T follicular helper cell (primary cell): ENCODE measurements at places on chromosomes 4 and X.

DNA sequence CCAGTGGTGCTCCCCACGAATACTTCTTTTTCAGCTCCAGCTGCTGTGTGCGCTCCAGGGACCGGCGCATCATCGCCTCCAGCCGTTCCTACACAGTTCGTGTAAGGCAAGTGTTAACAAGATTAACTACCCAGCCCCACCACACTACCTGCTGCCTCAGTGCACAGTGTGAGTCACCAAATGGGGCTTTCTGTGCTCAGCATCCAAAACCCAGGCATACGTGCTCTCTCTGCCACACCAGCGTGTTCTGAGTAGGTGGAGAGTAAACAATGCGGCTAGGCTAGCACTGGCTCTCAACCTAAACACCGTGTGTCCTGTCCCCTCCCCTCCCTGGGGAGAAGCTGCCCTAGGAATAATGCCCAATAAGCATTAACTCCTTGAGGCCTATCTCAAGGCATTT is 60.0 kb downstream of the MAP7D2 start:
- no peak for DNase-seq

- DNase-seq = no peak
These were observed 364.8 kb upstream of the GALNTL6 start for GRCh38 chr4:171448358-171448757.

GRCh38 chrX:17484592-17484991 is 109.6 kb downstream of the NHS start:
- no peak for DNase-seq

DNA sequence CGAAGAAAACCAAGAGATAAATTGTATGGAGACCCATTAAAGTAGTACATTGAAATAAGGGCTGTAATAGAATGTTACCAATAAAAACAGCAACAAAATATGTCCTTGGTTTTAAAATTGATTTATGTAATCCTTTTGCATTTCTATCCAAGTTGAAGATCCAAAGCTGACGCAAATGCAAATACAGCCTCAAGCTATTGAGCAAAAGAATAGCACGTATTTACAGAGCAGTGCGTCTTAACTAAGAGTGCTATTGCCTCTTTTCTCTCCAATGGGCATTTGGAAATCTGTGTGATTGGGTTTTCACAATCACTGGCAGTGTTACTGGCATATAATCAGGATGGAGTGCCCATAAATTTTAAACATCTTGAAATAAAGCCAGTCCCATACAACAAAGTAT is 417.4 kb downstream of the TLL1 start:
- no peak for DNase-seq

DNA sequence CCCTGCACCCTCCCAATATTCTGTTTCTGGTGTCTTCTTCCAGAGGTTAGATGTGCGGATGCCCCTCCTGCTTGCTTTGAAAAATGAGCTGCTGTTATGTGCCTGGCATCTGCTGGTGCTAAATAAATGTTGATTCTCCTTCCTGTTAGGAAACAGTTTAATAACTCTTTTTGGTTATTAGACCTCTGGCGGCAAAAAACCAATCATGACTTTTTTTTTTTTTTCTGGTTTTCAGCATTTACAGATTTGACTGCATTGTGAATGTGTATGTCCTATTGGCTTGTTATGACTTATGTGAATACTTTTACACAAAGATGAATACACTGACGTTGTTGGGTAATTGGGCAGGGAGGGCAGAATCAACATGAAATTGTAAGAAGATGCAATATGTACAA is 13.6 kb upstream of the TMEM156 start:
- DNase-seq = peak; percentile 24

DNA sequence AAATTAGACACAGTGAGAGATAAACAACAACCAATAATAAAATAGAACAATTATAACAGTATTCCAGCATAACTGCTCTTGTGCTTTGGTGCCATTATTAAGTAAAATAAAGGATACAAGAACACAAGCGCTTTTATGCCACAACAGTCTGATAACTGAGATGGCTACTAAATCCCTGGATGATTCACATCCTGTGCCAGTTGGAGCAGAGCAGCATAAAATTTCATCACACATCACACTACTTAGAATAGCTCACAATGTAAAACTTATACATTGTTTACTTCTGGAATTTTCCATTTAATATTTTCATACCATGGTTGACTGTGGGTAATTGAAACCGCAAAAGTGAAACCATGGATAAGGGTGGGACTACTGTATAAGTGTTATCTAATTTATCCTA is 399.9 kb upstream of the CNKSR2 start:
- no peak for DNase-seq

DNA sequence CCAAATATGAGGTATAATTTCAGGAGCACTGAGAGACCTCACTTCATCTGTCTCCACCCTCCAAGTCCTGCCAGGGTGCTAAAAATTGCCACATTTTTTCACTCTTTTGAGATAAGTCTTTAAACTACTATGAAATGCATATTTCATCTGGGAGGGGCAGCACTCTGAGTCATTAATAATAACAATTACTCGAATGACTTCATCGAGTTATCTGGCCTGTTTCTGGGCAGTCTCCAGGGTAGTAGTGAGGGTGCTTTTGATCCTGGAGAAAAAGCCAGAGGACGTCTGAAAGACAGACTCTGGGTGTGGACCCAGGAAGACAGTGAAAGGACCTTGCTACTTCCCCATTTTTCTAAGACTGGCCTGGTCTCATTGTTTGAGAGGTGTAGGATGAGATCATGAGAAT is 42.3 kb upstream of the SRD5A3 start:
- no peak for DNase-seq

DNA sequence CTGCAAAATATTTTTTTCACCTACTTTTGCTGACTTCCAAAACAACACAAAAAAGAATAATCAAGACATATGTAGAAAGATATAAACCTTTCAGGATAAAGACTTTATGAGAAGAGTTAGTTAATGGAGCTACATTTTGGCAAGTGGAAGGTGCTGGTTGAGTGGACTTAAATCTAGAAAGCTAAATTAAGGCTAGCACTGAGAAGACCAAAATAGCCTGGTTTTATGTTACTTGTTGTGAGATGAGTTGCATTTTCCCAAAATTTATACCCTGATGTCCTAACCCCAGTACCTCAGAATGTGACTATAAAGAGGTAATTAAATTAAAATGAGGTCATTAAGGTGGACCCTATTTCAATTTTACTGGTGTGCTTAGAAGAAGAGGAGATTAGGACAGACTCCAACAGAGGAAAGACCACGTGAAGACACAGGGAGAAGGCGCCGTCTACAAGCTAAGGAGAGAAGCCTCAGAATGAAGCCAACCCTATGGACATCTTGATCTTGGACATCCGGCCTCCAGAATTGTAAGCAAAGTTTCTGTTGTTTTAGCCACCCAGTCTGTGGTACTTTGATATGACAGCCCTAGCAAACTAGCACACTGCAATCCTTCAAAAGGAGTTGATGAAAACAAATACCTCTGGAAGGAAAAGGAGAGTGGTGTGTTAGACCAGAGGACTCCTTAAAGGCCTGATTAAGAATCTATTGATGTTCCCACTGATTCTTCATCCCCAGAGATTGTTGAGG is 67.4 kb downstream of the FGFBP1 start:
- no peak for DNase-seq

DNA sequence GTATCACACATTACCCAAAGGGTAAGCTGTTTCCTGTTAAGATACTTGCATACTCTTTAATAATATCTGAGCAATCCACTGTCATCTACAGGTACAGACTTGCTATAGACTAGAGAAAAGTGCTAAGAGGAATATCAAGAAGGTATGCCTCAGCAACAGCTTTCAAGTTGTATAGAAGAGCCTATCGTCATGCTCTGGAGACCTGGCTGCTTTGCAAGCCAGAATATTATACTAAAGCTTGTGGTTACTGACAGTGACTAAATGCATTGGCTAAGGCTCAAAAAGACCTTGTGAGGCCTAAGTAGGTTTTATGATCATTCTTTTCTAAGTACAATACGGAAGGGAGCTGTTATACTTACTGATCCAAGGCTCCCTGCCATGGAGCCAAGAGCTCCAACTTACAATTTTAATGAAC is 11.3 kb downstream of the LAMP2 start:
- DNase-seq = no peak

DNA sequence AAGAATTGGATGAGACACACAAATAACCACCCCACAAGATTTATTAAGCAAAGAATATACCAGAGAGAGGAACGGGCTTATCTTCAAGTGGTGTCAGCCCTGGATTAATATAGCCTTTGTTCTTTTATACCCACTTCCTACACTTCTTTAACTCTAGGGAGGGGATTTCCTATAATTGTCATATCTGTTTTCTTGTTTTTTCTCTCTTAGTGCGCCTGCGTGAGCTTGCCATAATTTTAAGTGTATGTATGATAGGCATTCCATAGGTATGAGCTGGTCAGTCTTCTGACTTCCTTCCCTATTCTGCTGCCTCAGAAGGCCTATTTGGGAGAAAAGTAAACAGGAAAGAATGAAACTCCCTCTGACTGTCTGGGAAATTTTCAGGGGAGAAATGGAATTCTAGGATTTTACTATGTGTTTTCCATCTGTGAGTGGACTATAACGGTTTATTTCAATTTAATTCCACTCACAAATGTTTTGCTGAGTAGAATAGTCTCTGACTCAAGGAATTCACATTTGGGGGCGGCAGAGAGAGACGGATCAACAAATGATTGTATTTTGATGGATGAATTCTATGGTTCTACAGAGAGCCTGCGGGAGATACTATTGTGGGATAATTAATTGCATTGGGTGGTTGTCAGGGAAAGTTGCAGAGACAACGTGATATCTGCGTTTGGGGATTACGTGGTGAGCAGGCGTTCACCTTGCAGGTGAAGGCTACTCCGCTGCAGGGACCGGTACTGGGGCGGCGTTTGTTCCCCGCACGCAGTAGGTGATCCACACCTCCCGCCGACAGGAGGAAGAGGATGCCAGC is 626 bp upstream of the CEP135 start:
- DNase-seq = peak; percentile 40

GRCh38 chrX:11319806-11320520 is 26.8 kb downstream of the AMELX start:
- no peak for DNase-seq

DNA sequence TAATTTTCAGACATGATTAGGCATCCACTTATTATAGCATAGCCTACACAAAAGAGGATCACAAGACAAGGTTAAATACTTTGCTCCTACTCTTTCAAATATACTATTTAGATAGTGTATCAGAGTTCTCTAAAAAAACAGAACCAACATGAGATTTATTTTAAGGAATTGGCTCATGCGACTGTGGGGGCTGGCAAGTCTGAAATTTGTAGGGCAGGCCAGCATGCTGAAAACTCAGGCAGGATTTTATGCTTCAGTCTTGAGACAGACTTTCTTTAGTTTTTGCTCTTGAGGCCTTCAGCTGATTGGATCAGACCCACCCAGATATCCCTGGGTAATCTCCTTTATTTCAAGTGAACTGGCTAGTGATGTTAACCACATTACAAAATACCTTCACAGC is 169.5 kb downstream of the MAML3 start:
- no peak for DNase-seq

DNA sequence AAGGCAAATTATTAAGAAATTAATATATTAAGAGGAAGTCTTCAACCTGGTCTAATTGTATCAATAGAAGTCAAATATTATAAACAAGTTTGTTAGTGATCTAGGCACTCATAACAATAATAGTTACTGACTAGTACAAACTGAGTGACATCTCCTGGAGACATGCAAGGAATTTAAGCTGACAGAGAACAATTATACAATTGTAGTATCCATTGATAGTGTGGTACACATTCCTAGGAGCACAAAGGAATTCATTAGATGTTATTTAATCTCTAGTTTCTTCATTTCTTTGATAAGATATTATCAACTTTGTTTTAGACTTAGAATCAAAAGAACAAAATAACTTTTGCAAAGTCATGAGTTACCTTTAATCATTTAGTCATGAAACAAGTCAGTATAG is 1048.6 kb downstream of the PCDH7 start:
- no peak for DNase-seq

DNA sequence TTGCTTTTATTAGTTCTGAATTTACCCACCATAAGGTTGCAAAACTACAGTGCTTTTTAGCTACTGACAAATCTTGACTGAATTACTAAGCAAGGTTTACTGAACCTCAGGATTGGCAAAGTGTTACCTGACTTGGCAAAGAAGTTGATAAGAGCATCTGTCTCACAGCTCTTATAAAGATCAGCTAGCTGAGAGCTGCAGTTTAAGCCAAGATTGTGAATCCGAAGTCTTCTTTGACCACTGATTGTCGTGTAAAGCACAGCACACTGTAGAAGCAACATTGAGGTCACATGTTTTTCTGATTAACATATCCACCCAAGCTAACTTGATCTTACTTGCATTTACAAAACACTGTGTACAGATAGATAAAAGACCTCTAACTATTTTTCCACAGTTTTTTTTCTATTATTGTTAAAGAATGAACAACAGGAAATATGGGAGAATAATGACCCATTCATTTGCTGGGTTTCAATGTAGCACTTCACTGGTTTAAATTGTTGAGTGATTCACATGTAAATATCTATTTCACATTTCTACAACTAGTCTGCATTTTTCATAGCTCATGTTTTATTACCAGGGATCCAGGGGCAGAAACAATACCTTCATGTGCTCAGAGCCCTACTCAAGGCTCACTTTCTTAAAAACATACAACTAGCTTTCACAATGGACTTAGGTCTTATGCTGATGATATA is 54.0 kb downstream of the METTL14 start:
- no peak for DNase-seq

DNA sequence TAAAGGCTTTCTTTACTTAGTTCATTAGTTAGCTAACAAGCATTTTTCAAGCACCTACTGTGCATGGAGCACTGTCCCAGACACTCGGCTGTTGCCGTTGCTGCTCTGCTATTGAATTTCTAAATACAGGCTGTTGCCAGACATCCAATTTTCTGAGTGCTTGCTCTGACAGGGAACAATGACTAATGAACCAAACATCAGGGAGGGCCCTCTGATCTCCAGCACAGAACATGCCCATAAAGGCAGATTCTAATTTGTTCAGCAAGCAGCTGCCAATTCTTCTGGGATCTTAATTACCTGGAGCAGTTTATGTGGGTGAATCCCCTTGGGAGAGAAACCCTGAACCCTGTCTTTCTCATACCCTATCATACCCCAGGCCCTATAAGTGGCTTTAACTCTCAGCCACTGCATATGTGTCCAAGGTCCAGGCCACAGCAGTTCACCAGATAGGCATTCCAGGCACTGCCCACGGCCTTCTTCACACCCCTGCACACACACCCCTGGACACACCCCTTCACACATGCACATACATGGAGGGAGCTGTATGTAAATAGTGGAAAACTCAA is 27.9 kb downstream of the TSC22D3 start:
- DNase-seq = no peak

DNA sequence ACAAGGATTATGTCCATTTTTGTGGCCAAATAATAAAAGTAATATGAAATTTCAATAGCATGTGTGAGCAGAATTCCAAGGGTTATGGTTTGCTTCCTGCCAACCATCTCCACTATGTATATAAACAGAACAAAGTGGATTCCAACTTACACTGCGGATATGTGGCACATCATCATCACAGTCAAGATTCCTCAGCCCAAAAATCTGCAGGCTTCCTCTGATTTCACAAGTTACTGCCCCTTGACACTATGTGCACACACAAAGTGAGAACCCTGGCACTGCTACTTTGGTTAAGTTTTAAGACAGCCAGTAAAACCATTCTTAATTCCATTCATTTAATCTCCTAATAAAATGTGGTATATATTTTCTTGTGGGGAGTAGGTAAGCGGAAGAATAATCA is 76.4 kb downstream of the LEF1 start:
- DNase-seq = no peak
